Stimulated activated CD4-positive, alpha-beta T cell treated with anti-CD3 and anti-CD28 coated beads, Interleukin-15, amount 100 ng/mL, for 1 hour (primary cell): ENCODE measurements at places on chromosomes 2 and 18.

DNA sequence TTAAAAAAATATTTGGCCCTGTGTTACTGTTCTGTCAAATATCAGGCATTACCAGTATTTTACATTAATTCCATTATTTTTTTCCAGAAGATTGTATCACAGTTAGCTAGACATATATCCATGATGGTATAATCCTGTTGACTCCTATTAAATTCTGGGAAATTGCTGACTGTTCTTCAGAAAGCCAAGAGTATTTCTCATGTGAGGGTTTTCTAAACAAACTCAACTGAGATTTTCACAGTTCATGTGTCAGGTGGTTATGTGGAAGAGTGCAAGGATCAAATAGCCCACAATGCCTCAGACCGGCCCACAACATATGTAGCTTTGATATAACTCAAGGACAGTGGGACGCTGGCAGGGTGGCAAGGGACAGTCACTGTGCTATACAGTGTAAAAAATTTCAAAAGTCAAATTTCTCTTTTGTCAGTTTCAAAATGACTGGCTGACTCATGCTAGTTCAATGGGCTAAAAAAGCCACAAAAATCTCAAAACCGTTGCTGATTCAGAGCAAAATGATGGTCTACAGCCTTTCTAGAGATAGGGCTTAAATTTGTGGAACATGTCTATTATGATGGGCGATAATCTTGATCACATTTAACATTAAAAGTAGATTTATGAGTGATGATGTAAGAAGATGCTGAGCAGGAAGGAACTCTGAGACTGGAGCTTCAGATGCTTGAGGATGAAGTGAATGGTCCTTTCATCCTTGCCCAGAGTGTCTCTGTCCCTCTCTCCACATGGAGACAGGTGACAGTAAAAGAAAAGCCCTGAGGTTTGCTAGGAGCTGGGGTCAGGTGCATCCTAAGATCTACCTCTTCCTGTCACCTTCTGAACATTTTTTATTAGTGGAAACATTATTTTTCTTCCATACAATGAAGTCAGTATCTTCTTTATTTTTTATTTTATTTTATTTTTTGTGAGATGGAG, 175.8 kb upstream of the PIEZO2 start:
- DNase-seq = no peak

DNA sequence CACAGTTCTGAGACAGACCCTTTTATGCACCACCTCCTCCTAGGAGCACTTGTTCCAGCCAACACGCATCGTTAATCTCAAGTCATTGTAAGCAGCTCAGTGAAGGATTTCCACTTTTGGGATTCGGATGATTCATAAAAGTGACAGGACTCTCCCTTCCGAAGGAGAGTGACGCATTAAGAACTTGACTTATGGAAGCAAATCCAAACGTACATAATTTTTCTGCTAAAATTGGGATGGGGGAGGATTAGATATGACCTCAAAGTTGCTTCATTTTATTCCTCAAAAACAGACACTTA, 165.7 kb downstream of the TWIST2 start:
- DNase-seq = no peak

DNA sequence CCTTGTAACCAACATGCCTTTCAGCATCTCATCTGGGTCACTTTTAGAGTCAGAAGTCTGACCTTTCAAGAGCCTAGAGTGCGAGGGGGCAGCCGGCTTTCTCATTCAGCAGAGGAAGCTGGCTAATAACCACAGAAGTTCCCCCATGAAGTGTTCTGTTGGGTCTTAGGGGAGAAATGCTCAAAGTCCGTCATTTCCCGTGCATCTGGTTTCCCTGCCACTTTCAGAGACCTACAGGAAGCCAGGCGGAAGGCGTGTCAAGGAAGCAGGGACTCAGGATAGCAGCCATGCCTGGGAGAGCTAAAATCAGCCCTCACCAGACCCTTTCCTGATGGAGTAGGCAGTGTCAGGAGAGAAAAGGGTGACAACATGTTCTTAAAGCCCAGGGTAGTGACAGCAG, 301.8 kb upstream of the ID2 start:
- no peak for DNase-seq

GRCh38 chr2:215671691-215672090, 235.8 kb upstream of the FN1 start:
- DNase-seq = no peak

DNA sequence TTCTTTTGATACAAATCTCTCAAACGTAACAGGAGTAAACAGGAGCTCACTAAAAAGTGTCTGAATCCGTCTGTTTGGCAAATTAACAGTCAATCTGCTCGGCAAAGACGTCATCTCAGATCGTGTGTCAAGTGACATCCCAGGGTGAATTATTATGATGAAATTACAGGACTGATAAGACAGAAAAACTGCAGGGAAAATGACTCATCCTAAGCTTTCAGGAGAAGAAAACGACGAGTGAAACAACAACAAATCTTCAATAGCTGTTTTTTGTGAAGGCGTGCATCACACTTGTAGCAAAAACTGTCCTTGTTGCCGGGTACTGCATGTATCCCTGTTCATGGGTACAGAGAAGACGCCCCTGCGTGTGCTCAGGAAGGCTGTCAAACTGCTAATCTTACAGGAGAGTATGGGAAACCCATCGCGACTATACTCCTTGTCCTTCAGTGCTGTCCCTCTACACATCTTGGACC, 24.9 kb downstream of the EPB41L3 start:
- no peak for DNase-seq

- DNase-seq = no peak
These were observed 6.4 kb upstream of the DSG2 start for GRCh38 chr18:31491586-31491985.

GRCh38 chr2:172597176-172597842, 41.4 kb downstream of the PDK1 start:
- no peak for DNase-seq

DNA sequence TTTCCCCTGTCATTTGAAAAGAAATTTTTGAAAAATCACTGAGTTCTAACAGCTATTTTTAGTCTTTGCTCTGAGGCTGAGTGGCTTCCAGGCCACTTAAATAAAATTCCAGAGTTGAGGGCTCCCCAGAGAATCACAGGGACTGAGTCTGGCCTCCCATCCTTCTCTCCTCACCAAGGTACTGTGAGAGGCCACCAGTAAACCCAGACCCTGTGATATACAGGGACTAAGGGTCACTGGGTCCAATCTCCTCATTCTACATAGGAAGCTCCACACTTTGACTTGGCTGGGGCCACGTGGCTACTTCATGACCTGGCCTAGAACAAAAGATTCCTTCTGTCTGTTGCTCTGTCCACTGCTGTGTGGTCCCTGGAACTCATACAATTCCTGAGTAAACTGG, 123.2 kb upstream of the CDCA7 start:
- DNase-seq = no peak

- no peak for DNase-seq
These were observed 93.8 kb downstream of the NRP2 start for GRCh38 chr2:205776139-205776538.

- DNase-seq = no peak
These were observed 799.3 kb downstream of the BCL11A start for GRCh38 chr2:59754011-59754735.

GRCh38 chr2:70670202-70670601, 97.8 kb downstream of the ADD2 start:
- no peak for DNase-seq

DNA sequence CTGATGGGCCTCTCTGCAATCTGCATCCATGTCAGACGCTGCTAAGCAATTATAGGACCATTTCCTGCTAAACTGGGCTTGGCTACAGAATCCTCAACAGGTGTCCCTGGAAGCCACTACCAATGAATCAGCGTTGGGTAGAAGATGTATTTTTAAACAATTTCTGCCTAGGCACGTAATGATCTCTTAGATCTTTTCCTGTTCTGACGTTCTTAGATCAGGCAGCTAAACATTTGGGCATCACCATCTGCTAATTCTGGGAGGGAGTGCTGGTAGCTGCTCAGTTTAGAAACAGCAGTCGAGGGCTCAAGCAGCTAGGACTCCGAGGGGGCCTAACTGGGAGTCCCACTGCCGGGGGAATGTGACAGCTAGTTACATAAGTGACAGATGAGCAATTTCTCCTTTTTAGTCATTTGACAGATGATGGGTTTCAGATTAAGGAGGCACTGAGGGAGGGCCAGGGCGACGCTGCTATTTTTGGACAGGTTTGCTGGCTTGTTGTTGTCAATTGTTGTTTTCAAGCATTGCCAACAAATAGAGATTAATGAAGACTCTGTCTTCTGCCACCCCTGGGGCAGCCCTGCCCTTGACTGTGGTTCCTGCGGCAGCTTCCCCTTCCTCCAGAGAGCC, 92.7 kb downstream of the MRO start:
- DNase-seq = no peak

DNA sequence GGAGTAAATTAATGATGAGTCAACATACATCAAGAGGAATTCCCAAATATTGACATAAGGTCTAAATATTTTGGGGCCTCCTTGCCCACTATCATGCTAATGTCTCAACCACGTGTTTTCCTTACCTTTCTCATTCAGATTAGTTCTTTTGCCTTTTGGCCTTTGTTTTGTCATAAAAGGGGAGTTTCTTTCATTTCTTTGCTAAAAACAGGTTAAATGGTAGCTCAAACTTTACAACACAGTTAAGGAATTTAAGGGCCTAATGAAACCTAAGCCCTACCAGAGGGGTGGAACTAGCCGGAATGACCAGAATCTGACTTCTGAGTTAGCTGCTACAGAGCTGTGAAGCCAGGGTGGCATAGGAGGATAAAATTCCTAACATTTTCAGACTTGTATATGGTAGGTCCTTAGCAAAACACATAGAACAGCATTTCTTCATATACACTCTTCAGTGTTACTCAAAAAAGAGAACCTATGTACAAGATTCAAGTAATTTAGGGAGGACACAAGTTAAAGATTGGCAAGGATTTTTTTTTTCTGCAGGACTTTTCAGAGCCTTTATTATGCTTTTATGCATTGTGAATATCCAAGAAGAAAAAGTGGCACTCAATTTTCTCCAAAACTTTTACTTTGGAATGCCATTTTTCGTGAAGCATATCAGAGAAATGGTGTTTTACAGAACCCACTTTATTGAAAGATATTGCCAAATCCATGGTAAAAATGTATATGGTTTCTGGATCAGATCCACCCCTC, 633.1 kb downstream of the ARHGAP15 start:
- DNase-seq = no peak

DNA sequence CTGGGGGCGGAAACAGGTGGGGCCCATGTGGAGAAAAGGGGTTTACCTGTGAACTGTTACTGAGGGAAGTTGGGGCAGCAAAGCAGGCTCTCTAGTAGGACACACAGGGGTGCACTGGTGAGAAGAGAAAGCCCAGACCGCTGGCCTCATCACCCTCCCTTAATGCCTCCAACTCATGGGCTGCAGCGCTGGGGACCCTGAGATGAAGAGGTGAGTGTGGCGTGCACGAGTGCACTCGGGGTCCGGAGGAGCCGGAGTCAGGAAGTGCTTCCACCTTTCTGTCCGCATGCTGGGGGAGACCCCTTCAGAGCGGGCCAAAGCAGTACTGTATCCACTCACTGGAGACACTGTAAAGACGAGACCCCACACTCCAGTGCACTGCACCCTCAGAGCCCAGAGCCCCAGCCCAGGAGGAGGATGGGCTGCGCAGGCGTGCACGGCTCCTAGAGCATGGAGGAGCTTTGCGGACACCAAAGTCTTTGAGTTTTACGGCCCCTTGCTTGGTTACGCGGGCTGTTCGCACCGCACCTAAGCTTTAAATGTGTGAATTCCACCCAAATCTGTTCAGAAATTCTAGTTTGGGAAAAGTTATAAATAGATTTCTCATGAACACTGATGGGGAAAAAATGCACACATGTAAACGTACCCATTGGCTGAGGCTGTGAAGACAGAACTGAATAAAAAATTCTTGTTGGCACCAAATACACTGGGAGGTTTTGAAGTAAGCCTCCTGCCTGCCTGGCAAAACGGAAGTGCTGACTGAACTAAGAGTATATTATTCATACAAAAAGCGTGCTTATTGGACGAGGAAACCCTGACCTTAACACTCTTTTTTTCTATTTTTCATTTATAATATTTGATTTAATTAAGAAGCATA, 45.4 kb upstream of the PPP4R1 start:
- DNase-seq = no peak

DNA sequence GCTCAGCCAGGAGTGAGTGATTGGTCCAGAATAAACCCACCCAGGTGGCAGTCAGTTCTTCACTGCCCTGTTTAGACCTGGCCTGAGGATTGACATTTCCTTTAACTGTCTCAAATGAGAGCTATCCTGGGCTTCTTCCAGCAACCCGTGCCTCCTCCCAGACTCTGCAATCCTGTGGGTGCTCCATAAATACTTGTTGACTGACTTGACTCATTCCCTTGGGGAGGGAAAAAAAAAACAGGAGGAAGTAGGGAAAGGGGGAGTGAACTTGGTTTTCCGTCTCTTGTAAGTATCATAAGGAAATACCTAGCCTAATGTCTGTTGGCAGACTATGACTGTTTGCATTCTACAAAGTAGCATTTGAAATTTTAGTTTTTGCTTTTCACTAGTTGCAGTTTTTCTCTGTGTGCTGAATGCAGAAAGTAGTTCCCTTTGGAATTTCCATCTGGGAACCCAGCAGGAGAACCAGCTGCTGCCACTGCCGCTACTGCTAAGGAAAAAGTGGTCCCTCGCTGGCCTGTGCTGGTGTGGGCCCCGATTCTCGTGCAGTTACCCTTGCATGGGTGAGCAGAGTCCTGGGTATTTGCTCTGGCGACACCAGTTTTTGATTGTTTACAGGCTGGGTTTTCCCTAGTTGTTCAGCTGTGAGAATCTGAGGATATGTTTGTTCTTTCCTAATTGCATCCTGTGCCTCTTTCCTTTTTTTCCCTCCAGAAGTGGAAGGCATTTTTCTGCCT, 78.8 kb downstream of the TGOLN2 start:
- DNase-seq = no peak

- no peak for DNase-seq
These were observed 2.1 kb upstream of the GAREM2 start for GRCh38 chr2:26170795-26171194.

DNA sequence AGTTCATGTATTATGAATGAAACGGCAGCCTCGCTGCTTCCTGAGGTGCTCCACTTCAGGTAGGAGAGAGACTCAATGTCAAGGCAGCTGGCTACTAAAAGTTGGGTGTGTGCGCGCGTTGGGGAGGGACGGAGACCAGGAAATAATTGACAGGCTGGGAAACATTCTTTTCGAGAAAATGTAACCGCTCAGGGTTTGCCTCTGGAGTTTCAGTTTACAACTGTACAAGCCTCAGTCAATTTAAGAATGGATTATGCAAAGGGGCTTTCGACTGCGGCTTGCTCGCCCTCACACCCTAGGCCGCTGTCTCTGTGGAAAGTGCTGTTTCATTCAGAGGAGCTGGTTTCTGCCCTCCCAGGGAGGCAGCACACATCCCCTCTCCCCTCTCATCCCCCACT, 4.4 kb upstream of the SPRED2 start:
- DNase-seq = no peak

GRCh38 chr18:73940721-73941120, 206.9 kb downstream of the FBXO15 start:
- no peak for DNase-seq

DNA sequence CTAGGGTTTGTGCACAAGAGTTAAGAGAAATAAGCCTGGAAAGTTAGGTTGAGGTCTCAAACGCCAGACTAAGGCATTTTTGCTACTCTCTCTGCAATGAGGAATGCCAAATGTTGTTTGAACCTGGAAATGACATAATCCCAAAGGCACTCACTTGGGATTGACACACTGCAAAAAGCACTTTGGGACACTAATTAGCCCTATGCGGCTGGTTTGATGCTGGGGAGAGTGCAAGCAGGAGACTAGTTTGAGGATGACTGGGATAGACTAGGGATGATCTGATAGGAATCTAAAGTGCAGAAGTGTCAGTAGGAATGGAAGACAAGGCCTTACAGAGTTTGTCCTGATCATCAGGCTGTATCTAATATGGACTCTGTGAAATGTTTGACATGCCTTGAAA, 469.0 kb downstream of the SLC4A3 start:
- DNase-seq = no peak

- no peak for DNase-seq
These were observed 113.7 kb upstream of the SRD5A2 start for GRCh38 chr2:31694444-31694843.
